ENCODE measurements at places on chromosomes 12 and 14.

- DNase-seq: no peak
These were observed 271.5 kb upstream of the TBX3 start for GRCh38 chr12:114955414-114956014.

GRCh38 chr12:51683763-51684357 is 92.8 kb downstream of the SCN8A start:
- peak; percentile 38 for DNase-seq

GRCh38 chr14:24135834-24136683 is at the start of gene PSME1:
Gene PSME1, plus strand, starts transcription at chr14:24136194. Its CDS starts 69 bp downstream, at chr14:24136263.
- DNase-seq: peak; percentile 97

GRCh38 chr12:50050410-50051098 is 6.8 kb upstream of the ASIC1 start:
- DNase-seq: peak; percentile 69

DNA sequence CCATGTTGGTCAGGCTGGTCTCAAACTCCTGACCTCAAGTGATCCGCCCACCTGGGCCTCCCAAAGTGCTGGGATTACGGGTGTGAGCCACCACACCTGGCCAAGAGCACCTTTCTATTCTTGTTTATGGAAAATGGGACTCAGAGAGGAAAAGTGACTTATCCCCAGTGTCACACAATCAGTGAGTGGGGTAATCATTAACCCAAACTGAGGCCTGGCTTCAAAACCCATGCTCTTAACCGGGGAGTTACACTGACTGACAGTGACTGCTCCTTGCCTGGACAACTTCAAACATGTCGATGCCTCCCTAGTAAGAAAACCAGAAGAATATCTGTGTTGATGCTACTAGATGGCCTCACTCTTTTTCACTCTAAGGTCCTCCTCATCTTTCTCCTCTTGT is 7.3 kb downstream of the CLEC7A start:
- DNase-seq: no peak

- DNase-seq: no peak
These were observed 660.8 kb downstream of the TMEM121 start for GRCh38 chr14:106187216-106187615.

DNA sequence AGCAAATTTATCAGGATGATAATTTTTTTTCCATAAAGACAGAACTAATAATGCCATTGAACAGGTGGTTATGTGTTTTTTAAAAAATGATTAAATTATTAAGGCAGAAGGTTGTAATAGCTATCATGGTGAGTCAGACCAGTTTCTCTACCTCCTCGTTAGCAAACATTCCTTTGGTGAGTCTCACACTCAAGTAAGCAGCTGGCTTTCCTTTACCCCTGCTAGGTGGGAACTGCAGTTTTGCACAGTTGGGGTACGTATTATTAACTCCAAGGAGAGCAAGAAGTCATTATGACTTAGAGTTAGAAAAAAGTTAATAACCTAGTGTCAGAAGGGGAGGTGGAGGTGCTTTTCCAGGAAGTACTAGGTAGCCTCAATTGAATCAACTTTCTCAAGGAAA is 165.3 kb downstream of the SNAPC1 start:
- DNase-seq: peak; percentile 59

DNA sequence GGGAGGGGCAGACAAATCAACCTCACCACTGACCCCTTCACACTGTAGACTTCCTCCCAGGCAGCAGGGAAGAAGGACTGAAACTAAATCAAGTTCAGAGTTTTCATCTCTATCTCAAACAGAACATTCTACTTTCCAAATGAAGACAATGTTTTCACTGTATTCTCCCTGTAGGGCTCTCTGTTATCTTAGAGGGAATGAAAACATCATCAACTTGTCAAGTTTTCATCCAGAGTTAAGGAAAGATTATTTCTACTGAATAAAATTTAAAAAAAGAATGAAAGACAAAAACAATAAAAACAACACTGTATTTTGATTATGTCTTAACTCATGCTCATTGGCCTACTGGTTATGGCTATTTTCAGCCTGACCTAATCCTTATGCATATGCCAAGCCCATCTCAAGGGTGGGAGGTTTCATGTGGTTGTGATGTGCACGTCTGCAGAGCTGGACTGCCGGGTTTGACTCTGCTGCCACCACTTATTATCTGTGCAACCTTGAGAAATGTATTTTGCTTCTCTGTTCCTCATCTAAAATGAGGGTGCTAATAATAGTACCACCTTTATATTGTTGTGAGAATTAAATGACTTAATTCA is 152.0 kb upstream of the AVPR1A start:
- DNase-seq: no peak

DNA sequence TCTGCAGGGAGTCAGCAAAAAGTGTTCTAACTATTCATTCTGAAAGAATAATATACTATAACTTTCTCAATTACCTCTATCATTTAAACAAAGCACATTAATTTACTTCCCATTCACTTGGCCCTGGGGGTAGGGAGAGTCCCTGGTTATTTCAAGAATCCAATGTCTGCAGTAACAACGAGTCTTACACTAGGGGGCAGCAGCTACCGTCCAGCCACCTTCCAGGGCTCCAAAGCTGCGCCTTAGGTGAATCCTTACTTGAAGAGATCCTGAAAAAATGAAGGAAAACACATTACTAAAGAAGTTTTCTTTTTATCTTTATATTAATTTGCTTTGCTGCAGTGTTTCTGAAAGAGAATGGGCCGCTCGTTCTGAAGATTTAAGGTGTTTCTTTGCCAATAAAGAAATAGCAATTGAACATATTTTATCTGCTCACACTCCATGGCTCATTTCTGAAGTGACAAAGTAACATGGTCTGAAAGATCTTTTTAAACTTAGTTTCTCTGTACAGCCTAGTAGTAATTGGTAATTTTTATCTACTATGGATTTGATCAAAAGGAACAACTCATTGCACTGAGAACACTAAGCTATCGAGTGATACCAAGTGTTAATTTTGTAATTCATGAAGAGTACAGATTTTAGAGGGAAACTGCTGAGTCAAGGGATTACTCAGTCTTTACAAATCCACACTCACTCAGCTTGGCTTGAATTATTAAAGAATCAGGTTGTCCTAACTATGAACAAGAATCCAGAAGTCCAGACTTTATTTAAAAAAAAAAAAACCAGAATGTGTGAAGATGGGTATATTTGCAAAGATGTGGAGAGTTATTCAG is 27.6 kb downstream of the BHLHE41 start:
- DNase-seq: peak; percentile 68

Measured in stomach (tissue), 19 donors.